A673 (cell line): ENCODE measurements at places on chromosomes 4 and X. TPM values are rescaled to one million over a fixed set of nuclear protein-coding genes. Genes with fewer than 3 reads are reported as not detected.

DNA sequence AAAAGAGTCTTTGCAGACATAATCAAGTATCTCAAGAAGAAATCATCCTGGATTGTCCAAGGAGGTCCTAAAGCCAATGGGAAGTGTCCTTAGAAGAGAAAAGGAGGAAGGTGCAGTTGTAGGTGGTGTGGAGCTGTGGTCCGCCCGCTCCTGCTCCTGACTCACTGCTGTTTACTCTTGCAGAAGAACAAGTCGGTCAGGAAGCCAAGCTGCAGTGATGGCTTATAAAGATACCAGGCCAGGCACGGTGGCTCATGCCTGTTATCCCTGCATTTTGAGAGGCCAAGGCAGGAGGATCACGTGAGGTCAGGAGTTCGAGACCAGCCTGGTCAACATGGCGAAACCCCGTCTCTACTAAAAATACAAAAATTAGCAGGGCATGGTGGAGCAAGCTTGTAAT, 66.4 kb upstream of the ATP6AP2 start:
- no peak for DNase-seq

DNA sequence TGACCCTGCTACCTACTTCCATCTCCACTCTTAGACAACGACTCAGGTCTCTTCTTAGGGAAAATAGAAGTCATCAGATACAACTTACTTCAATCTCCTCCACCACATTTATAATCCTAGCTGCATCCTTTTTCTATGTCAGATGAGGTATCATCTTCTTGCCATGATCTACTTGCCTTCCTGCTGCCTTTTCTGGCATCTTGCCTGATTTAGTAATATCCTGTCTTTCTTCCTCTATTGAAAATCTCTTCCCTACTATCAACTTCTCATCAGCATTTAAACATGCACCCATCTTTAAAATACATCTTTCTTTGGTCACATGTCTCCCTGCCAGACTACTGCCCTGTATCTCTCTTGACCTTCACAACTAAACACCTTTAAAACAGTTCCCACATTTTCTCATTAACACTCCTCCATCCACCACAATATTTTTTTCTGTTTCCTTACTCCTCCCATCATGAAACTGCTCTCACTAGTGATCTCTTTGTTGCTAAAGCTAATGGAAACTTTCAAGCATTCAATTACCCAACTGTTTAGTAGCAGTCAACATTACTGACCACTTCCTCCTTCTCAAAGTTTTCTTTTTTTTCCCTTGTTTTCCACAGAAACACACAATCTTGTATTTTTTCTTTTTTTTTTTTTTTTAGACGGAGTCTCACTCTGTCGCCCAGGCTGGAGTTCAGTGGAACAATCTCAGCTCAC, 100.8 kb upstream of the CXorf66 start:
- DNase-seq: no peak

DNA sequence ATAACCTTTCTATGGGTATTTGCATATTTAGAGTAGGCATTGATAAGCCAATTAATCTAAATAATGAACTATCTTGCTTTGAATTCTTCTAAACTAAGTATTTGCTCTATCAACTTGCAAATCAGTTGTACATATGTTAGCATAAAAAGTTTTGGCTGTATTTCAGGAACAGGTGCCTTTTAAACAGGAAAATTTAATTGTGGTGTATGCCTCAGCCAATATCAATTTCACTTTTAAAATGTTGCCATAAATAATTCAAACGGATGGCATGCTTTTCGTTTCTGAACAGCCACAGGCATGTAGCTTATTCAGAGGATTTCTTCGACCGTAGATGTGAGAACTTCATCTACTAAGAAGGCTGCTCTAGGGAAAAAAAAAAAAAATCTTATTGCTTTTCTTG, 99.9 kb downstream of the DCLK2 start:
- no peak for DNase-seq

DNA sequence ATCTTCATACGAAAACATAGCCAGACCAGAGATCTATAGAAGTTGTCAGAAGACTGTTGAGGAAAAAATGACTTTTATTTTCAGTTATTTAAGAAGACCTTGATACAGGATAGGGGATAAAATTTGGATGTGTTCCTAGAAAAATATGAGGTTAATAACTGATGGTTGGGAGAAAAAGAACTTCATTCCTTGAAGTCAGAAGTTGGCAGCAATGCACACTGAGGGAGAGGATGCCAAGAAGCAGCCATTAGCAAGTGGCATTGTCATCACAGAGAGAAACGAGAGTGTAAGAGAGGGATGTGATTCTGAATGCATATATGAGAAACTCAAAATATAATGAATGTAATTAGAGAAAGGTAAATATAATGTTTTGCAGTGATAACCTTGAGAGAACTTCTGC, 382.1 kb upstream of the EPHA5 start:
- no peak for DNase-seq

DNA sequence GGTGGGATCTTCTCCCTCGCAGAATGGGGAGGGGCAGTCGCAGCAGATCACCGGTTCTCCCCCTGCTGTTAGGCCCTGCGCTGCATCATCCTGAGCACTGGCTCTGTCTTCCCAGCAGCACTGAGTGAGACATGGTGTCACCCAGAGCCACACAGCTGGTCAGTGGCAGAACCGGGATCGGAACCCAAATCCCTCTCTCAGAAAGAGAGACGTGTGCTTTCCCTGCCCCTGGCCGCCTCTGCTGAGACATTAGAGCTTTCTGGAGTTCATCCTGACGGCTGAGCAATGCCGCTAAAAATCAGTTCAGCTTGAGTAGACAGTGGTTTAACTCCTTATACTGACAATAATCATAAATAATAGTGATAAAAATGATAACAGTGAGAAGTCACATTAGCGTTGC, 87.9 kb downstream of the EVC start:
- DNase-seq: no peak

- DNase-seq: peak; percentile 54
Observed at GRCh38 chrX:15989716-15990115, 133.6 kb upstream of the GRPR start.

Gene USP17L5
- total RNA-seq: not detected in 2 replicates

Gene SPANXA2
- not detected in 2 replicates for total RNA-seq

Gene AWAT2
- not detected in 2 replicates for total RNA-seq

Gene S100P
- total RNA-seq: 0.45 and 0.98 TPM in 2 replicates
